ENCODE measurements at places on chromosomes 7 and 10. TPM values are rescaled to one million over a fixed set of nuclear protein-coding genes. Genes with fewer than 3 reads are reported as not detected.

DNA sequence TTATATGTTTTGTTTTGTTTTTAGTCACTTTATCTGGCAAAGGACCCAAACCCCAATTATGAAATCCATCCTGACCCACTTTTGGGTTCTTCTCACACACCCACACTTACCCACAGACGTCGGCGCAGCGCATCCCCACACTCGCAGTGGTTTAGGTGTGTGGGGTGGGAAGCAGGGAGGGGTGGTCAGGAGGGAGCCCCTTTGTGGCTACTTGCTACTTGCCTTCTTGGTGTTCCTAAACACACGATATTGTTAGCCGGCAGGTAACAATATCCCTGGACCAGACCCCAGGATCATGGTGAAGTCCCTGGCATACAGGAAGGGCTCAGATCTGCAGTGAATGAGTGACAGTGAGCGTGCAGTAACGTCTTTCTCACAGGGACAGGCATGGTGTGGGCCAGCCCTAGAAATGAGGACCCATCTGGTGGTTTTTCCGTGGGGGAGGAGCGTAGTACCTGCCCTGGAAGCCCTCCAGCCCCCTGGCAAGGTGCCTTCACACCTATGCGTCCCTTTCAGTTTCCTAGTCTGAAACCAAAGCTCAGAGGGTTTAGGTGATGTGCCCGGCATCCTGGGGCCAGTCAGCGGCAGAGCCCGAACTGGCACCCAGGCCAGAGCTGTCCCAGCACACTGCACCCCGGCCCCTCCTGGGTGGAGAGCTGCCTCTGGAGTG is 4.4 kb downstream of the SPOCK2 start:
- no peak overlapping the region for H3K4me3 ChIP-seq
- H3K27ac ChIP-seq = no peak overlapping the region
- DNase-seq = no peak
- no peaks in the 10 kb centered on the region for H3K4me1 ChIP-seq
- H3K36me3 ChIP-seq = no peaks in the 10 kb centered on the region

- no peak overlapping the region for H3K27ac ChIP-seq
- H3K4me3 ChIP-seq = no peak overlapping the region
- H3K27me3 ChIP-seq = no peaks in the 10 kb centered on the region
- H3K4me1 ChIP-seq = no peaks in the 10 kb centered on the region
- H3K36me3 ChIP-seq = no peaks in the 10 kb centered on the region
- DNase-seq = no peak
Observed at GRCh38 chr10:97607095-97607636, 17.6 kb downstream of the C10orf62 start.

The INHBA gene
- 23.7 TPM for polyA plus RNA-seq

The PRLHR gene
- polyA plus RNA-seq = not detected

The INTS15 gene
- 12.8 TPM for polyA plus RNA-seq

All from aorta (tissue), 5 donors.